HFFc6 (cell line): ENCODE measurements at places on chromosomes 2 and 18.

DNA sequence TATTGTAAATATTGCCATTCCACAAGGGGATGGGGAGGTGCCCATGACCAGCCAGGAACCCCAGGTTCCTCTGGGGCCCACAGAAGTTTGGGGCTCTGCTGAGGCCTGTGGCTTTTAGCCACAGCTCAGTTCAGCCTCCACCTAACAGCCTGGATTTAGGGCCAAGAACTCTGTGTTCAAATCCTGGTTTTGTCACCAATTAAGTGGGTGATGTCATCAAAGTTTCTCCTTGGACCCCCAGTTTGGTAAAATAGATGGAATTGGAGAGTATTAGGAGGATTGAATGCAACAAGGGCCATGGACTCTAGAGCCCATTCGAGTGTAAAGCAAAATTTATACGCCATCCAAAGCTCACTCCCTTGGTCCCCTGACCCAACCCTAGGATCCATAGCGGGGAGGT is 3.2 kb upstream of the FEV start:
- DNase-seq = no peak

DNA sequence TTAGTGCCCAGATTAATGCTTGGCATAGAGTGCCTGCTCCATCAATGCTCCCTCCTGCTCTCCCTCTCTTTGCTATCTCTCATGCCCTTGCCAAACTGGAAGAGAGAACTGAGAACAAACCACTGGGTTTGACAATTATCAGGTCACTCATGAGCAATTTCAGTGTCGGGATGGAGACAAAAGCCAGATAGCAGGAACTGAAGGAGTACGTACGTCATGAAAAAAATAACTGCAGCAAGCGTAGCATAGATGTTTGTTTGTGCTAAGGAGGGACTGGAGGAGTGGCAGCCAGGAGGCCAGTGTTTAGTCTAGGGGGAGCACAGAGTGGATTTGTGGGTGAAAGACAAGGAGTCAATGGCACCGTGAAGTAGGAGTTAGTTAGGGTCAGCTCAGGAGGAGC is 113.3 kb downstream of the POLE4 start:
- DNase-seq = no peak

GRCh38 chr2:216014006-216014405 is 655 bp upstream of the MREG start:
- no peak for DNase-seq

GRCh38 chr2:169877398-169877797 is 50.1 kb downstream of the UBR3 start:
- no peak for DNase-seq

DNA sequence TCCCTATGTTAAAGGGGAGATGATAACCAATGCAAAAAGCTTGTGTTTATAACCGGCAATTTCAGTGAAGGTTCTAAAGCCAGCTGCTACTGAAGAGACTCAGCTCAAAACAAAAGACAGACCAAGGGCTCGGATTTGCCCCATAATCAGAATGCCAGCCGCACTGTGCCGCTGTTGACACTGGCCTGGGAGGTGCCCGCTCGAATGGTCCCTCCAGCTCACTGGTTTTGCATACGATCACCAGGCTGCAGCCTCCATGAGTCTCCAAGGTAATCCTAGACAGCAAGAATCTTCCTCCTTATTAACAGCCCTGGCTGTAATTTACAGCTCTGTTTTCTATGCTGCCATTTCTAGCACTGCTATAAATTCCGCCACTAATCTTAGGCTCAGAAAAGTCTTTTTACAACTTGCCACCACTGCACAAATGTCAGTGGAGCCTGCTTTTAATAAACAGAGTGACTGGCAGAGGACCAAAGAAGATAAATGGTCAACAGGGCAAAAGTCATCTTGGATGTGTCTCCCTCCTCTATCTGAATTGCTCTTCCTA is 155.7 kb upstream of the SH3BP4 start:
- no peak for DNase-seq

DNA sequence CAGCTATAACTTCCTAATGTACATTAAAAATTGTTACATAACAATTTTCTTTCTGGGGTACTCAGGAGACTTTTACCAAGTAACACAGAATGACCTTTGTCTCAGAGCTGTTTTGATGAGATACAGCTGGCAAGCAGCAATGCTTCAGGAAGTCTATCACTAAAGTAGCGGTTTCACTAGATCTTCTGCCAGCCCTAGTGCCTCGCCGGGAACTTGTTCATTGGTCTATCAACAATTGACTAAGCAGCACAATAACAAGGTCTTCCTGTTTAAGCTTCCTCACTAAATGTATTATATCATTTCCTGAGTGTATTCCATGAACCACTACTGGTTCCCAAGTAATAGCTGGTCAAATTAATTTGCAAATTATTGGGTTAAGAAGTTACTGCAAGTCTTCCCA is 69.2 kb downstream of the TRIP12 start:
- DNase-seq = peak; percentile 35

DNA sequence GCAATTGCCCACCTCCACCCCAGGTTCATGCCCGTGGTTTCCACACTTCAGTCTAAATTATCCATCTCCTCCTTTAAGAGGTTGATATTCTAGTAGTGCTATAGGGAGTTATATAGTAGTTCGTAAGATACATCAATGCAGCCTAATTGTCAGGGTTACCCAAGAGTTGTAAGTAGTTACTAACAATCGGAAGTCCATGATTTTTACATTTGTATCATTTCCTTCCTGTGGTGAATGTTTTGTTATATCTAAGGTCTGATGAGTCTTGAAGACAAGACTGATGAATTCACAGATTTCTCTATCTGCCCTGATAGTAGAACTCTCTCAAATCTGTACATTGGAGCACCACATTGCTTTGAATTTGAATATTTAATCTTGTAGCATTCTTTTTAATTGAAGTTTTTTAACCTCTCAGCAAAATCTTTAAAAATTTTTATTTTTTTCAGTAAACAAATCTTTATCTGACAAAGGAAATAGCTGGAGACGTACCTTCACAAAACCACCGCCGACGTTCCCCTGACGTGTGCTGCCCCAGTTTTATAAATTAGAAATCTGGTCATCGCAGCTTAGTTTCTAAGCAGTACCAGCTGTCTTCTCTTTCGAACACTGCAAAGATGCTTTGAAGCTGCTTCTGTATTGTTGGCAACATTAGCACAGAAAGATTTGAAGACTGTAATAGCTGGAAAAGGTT is 264.5 kb downstream of the SOCS6 start:
- no peak for DNase-seq

GRCh38 chr2:88069117-88069516 is 1.5 kb downstream of the SMYD1 start:
- DNase-seq = no peak

DNA sequence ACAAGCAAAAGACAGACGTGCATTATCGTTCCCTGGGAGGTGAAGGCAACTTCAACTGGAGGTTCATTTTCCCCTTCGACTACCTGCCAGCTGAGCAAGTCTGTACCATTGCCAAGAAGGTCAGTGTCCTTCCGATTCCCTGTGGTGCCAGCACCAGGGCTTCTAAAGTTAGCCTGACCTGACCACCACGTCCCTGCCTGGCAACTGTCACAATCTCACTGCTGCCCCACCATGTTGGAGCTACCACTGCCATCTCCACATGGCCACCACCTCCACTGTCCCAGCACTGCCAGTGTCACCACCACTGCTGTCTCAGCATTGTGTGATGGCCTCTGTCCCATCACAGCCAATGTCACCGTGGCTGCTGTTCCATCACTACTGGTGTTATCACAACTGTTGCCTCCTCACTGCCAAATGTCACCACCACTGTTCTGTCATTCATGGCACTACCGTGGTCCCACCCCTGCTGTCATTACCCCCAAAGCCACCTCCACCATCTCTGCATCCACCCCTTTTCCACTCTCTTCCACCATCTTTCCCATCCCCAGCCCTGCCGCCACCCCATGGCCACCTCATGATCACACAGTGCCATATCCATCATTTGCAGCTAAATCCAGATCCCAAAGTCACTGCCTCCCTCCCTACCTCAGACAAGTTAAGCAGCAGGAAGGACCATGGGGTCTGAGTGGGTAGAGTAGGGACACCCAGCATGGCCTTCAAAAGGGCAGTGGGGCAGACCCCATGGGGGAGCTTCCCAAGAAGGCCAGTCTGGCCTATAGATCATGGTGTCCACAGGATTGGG is 216.5 kb downstream of the DYSF start:
- no peak for DNase-seq

GRCh38 chr2:48727560-48727959 is 28.0 kb downstream of the LHCGR start:
- no peak for DNase-seq

DNA sequence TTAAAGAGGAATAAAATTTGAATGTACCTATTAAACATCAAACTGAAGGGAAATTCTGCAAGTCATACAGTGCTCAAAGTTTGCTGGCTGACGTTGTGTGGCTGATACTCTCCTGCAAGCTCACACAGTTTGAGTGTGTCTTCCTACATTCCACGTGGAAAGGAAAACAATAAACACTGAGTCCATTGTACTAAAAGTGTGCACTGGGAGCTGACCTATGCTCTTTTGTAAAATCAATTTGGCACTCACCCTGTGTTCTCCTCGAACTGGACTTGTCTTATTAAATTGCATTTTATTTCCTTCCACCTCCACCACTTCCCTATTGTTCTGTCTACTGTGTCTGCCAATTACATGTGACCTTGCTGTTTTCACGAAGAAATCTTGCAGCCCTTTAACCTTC is 458.0 kb downstream of the CPS1 start:
- no peak for DNase-seq

DNA sequence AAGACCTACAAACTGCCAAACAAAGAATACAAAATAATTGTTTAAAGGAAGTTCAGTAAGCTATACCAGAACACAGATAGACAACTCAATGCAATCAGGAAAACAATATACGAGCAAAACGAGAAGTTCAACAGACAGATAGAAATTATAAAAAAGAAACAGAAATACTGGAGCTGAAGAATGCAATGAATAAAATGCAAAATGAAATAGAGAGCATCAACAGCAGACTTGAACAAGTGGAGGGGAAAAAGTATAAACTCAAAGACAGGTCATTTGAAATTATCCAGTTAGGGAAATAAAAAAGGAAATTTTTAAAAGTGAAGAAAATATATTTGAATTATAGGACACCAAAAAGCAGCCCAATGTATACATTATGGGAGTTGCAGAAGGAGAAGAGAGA is 43.6 kb downstream of the MDH1 start:
- no peak for DNase-seq

- DNase-seq = no peak
Observed at GRCh38 chr18:73714466-73714865, 433.2 kb downstream of the FBXO15 start.

DNA sequence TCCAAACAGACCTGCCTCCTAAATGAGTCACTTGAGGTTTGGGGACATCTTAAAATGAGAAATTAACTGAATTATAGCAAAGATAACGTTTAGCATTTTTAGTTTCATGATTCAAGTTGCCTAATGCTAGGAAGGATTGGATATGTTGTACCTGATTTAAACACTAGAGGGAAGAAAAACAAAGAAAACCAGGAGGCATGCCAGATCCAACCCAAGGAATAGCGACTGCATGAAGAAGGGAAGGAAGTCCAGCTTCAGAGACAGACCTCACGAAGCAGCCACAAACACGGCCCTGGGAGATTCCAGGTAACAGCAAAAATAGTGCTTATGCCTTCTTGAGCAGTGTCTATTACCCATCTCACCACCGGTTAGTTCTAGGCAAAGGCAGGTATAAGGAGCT is 499.9 kb upstream of the SPHKAP start:
- DNase-seq = peak; percentile 63

DNA sequence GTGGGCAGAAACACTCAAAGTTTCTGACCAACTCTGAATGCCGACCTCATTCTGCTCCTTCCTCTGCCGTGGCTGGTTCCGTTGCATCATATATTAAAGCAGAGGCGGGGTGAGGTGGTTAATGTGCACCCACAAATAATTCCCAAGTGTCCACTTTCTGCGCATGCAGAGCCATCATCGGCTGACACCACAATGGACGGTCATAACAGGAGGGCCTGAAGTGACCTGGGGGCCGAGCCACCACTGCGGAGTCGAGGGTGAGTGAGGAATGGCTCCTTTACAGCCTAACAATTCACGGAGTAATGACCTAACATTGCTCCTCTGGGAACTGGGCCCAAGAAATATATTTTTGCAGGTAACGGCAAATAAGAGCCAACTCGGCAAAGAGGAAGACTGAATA is 32.9 kb upstream of the GLI2 start:
- DNase-seq = no peak

DNA sequence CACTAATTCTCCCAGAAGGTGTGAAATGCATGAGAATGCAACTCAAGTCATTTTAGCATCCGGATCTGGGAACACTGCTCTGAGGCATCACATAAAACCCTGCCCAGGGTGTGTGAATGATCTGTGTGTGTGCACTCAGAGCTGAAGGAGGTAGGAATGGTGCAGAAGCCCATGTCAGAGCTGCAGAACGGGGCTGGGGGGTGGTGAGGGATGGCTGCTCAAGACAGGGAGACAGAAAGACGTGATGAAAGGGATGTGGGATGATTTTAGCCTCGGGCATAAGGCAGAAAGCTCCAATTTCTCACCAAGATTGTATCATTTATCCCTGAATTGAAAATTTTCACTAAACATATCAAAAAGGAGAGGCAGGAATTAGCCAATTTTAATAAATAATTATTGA is 369.1 kb downstream of the EIPR1 start:
- DNase-seq = no peak

DNA sequence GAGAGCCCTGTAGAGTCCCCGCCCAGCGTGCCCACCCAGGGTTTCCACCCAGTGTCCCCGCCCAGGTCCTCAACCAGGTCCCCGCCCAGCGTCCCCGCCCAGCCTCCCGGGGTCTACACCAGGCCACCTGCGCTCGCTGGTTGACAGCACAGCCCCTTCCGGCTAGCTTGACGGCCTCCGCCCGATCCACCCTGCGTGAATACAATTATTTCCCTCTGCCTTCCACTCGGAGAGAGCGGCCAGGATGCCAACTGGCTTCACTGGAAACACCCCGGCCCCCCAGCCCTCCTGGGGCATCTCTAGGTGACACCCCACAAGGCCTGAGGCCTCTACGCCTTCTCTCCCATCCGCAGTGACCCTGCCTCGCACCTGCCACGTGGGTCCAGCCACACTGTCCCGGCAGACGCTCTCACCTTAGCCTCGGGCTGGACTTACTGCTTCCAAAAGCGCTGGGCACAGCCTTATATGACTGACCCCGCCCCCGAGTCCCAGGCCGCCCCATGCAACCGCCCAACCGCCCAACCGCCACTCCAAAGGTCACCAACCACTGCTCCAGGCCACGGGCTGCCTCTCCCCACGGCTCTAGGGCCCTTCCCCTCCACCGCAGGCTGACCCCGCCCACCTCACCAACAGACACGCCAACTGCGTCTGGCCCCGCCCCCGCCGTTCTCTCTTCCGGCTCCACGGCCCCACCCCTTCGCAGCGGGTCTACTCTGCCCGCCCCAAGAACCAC is 188.1 kb downstream of the LAMA1 start:
- no peak for DNase-seq

GRCh38 chr2:29113027-29113686 is 2.1 kb upstream of the CLIP4 start:
- DNase-seq = peak; percentile 90

DNA sequence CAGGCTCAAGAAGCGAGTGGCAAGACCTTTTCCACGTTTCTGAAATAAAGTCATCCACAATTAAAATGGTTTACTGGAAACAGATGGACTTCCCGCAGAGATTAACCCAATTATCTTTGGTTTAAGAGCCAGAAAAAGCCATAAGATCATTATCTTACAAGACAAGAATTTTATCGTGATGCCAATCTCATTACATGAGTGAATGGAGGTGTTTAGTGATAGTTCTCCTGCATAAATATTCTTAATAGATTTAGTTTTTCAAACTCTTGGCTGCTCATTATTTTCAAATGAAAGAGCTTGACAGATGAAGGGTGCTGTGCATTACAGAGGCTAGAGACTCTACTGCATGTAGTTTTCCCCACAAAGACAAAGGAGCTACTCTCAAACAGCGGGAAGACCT is 1028.4 kb upstream of the PIK3C3 start:
- no peak for DNase-seq
